KG1 (cell line): ENCODE measurements at places on chromosomes 16 and 17.

DNA sequence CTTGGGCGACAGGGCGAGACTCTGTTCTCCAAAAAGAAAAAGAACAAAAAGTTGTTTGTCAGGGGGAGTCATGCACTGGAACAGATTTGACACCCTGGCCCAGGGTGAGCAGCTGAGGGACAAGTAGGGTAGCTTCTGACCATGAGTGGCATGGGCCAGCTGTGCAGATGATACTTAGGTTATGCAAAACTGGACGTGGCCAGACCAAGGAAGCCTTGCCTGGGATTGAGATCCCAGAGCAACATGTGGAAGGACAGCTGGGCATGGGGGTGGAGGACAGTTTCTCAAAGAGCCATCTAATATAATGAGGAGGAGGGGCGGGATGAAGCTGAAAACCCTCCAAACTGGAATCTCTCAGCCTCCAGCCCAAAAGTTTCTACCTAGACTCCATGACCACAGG lies 19.6 kb upstream of the SLC35B1 start:
- DNase-seq: no peak

- no peak for DNase-seq
Observed at GRCh38 chr17:29582772-29583171, 6.7 kb downstream of the GIT1 start.

DNA sequence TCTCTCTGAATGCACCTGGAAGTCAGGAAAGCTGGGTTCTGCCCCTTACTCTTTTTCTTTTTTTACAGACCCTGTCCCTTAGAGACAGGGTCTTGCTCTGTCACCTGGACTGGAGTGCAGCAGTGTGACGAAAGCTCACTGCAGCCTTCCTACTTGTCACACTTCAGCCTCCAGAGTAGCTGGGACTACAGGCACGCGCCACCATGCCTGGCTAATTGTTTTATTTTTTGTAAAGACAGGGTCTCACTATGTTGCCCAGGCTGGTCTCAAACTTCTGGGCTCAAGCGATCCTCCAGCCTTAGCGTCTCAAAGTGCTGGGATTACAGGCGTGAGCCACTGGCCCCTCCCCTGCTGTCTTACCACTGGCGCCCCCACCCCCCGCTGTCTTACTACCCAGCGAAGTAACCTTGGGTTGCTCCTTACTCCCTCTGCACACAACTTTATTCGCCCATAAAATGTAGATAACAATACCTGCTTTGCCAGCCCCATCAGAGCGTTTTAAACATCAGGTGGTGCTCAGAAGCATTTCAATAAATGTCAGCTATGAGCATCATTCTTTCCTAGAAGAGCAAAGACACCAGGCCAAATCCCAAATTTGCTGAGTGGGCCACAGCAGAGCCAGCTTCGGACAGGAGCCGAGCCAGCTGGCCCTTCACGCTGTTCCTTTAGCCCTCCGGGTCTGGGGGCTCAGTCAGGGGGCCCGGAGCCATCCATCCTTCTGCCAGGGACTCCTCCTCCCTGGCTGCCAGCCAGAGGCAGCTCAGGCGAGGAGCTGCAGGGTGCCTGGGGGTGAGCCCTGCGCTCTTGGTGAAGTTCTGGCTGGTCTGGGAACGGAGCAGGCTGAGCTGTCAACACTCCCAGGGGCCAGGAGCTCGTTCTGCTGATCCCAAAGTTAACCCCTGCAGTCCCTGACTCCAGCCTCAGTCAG lies 24.4 kb downstream of the SRL start:
- DNase-seq: no peak

GRCh38 chr17:16259926-16260325 lies 42.9 kb downstream of the PIGL start:
- DNase-seq: no peak

- no peak for DNase-seq
Observed at GRCh38 chr17:77707546-77707945, 251.0 kb upstream of the TNRC6C start.

GRCh38 chr16:4114257-4115208 lies 1.7 kb downstream of the ADCY9 start:
- DNase-seq: no peak

DNA sequence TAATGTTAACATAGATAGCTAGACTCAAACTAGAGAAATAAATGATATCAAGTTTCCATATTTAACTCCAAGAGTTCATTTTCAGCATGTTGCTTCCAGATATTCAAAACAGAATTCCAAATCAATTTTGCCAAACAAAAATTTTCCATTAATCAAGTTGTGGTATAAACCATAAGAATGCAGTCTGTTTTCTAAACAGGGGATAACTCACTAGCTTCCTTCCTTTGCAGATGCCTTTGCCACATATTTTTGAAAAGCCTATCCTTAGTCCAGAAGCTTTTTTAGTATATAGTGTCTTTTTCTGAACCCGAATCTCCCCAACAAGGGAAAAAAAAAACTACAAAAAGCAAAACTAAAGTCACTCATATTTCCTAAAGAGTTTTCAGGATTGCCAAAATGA lies 61.5 kb downstream of the HELZ start:
- no peak for DNase-seq

- no peak for DNase-seq
Observed at GRCh38 chr17:22454070-22454999, 762.0 kb downstream of the KCNJ18 start.

- no peak for DNase-seq
Observed at GRCh38 chr17:1224330-1224729, 44.5 kb upstream of the ABR start.

DNA sequence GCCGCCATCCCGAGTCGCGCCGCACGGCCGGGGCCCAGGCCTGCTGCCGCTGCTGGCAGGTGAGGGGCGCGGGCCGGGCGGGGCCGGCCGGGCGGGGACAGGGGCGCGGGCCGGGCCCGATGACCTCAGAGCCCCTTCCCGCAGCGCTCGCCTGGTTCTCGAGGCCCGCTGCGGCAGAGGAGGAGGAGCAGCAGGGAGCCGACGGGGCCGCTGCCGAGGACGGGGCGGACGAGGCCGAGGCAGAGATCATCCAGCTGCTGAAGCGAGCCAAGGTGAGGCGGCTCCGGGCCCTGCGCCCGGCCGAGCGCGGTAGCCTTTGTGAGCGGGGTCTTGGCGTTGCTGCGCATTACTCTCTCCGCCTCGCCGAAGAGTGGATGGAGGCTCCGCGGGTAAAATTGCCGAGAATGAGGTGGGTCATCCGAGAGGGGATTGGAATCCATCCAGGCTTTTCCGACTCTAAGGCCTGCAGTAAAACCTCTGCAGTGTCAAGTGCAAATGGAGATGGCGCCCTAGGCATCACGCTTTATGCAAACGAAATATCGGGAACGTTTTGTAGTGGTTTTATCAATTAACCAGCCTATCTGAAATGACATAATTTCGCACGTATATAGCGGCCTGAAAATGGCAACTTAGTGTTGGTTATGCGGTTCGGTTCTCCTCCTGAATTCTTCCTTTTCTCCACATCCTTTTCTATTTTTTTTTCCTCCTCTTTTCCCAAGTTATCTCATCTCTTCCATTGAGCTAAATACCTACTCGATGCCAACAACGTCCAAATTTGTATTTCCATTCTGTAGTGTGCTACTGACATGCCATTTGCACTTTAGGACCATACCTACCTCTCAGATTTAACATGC lies 577 bp downstream of the TTC19 start:
- no peak for DNase-seq

DNA sequence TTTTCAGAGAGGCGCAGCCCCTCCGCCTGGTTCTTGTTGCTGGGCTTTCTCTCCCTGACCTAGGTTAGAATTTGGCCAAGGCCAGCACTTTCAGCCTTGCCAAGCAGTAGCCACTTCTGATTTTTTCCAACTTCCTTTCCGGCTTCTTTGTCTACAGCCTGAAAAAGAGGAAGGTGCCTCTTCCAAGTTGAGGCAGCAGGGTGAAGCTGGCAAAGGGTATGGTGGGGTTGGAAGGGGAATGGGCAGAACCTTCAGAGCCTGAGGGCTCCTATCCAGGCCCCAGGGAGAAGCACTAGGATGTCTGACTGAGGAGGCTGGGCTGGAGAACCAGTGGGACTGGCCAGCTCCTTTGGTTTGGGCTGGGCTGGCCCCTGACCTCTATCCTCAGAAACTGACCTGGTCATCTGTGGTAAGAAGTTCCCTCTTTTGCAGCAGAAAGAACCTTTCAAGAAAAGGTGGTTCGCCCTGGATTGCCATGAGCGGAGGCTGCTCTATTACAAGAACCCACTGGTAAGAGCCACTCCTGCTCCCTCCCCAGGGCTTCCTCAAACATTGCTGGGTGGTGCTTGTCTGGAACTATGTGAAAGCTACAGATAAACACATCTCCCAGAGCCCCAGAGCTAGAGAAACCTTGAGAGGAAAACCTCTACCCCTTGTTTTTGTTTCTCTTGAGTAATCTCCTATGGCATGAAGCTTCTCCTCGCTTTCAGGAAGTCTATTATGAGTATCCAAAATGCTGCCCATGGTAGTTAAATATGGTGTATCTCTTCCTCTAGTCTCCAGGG lies 16.6 kb upstream of the RNF135 start:
- no peak for DNase-seq

DNA sequence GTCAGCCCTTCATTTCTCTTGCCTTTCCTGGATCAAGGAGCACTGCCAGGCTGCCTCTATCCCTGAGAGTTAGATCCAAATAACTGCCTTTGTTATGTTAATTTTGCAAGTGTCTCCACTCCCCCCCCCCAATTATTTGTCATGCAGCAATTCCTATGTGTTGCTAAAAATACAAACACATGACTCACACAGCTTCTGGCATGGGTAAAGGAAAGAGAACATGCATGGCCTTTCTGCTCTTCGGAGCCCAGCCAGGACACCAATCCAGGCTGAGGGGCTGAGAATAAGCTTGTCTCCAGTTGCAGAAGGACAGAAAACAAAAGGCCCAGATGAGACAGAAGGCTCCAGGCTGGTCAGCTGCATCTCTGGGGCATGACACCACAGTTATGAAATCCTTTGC lies 148.0 kb upstream of the TNRC6C start:
- no peak for DNase-seq

DNA sequence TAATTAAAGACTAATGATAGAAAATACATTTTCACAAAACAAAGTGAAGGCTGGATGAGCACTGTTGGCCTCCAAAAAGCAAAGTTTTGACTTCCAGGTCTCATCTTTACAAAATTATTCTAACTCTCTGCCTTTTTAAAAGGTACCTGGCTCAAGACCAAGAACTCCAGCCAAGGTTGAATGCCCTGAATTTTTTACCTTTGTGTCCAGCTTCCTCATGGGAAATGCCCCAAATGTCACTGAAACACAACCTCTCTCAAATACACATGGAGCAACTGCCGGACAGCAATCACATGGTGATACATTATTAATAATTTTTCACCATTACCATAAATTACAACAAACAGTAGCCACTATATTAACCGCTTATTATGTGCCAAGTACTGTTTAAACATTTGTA lies 32.2 kb downstream of the ADAMTS18 start:
- DNase-seq: no peak

DNA sequence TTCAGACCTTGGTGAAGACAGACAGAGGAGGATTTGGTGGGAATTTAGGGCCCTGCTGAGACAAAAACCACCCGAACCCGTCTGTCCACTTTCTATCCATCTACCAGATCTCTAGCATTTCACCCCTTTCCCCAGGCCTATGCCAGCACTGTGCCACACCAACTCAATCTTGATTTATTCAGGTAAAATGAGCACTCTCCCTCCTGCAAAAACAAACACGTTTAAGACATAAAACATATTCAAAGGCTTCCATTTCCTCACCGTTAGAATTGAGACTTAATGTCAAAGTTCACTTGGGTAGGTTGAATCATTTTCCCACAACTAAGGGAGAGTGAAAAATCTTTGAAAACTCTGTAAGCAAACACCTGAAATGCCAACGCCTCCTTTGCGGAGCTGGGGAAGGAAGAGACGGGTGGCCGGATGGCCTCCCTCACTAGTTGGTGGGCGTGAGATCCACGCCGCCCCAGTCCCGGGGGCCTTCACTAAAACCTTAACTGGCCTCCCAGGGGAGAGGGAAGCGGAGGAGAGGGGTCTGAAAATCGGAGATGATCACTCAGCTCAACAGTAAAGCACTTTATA lies 862 bp downstream of the DCAKD start:
- DNase-seq: no peak

- DNase-seq: peak; percentile 15
Observed at GRCh38 chr17:59513934-59514841, 51.2 kb upstream of the DHX40 start.

DNA sequence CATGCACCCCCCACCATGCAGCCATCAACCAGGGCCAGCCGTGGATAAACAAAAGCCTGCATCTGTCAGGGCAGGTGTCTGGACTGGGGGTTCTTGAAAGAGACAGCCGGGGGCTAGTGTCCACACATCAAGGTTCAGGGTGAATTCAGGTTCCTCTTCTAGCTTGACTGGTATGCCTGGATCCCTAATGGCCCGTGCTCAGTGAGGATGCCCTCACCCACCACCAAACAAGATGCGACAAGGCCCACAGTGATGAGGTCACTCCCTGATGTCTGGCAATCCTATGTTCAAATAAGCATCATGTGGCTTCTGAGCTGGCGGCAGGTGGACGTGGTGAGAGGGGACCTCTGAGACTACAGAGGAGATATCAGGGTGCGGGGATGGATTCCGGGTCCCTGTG lies 64.6 kb downstream of the GOSR1 start:
- no peak for DNase-seq

DNA sequence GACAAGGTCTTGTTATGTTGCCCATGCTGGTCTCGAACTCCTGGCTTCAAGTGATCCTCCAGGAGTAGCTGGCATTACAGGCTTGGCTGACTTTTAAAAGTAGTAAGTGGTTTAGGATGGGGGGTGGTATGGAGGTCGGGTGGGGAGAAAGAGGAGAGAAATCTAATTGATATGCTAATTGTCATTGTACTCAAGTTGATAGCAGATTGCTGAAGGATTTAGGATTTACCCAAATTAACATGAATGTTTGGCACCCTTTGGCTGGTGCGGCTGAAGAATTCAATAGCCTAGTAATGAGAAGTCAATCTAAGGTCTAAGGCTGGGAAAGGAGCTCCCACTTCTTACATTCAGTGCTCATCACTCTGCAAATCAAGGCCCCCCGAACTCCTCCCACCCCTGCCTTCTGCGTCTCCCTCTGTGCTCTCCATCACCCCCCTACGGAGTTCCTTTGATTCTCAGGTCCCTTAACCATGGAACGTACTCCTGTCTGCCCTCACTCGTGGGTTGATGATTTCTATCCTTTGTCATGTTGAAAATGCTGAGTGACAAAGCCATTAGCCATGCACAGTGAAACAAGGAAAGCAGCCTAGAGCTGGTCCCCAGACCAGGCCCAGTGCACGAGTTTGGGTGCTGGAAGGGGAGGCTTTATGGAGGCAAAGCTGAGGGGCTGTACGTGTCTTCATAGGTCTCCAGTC lies 17.3 kb downstream of the CDH13 start:
- DNase-seq: no peak

GRCh38 chr17:72266112-72266775 lies 145.4 kb downstream of the SOX9 start:
- no peak for DNase-seq

GRCh38 chr16:87809150-87809902 lies 43.5 kb upstream of the KLHDC4 start:
- no peak for DNase-seq

- DNase-seq: no peak
Observed at GRCh38 chr17:50561746-50562141, 1.2 kb downstream of the CACNA1G start.

- no peak for DNase-seq
Observed at GRCh38 chr16:15961060-15961511, 11.7 kb downstream of the ABCC1 start.
